Dermis lymphatic vessel endothelial cell (primary cell): ENCODE measurements at places on chromosomes 3 and 15. TPM values are rescaled to one million over a fixed set of nuclear protein-coding genes. Genes with fewer than 3 reads are reported as not detected.

The GCHFR gene
- total RNA-seq = 4.3 and 11.7 TPM in 2 replicates

The CAMP gene
- total RNA-seq = not detected in 2 replicates

The PSTPIP1 gene
- not detected in 2 replicates for total RNA-seq

The SLC24A5 gene
- not detected in 2 replicates for total RNA-seq

The GPR15 gene
- total RNA-seq = not detected in 2 replicates

The BCHE gene
- 18.2 and 36.1 TPM in 2 replicates for total RNA-seq

The PLSCR5 gene
- total RNA-seq = not detected in 2 replicates

The EPHB1 gene
- total RNA-seq = 1.6 and 2.1 TPM in 2 replicates

The UNC45A gene
- total RNA-seq = 94.6 and 109 TPM in 2 replicates

The SGO1 gene
- 1.2 TPM in 2 replicates for total RNA-seq

The ZNF639 gene
- total RNA-seq = 34.7 and 44.2 TPM in 2 replicates

The EPHA6 gene
- under 0.01 TPM in 1 of 2 replicates, not detected in the other for total RNA-seq

The NGLY1 gene
- 22.4 and 30.5 TPM in 2 replicates for total RNA-seq

The CEMIP gene
- under 0.01 and 0.17 TPM in 2 replicates for total RNA-seq

The TRH gene
- total RNA-seq = not detected in 2 replicates

The DHX36 gene
- total RNA-seq = 22.8 and 36.9 TPM in 2 replicates

The CMTM6 gene
- 115 and 118 TPM in 2 replicates for total RNA-seq

The OSTN gene
- total RNA-seq = not detected in 2 replicates

The TMEM212 gene
- not detected in 2 replicates for total RNA-seq

The CHL1 gene
- total RNA-seq = not detected in 2 replicates

The MUSTN1 gene
- 0.11 TPM in 1 of 2 replicates, not detected in the other for total RNA-seq

The STAC gene
- 0.22 and 0.52 TPM in 2 replicates for total RNA-seq

The ADAMTS7 gene
- total RNA-seq = 3.4 and 6.6 TPM in 2 replicates

The MDFIC2 gene
- total RNA-seq = not detected in 2 replicates

The ARPIN gene
- 10.6 and 12.4 TPM in 2 replicates for total RNA-seq

The TIPIN gene
- 4.3 and 7.6 TPM in 2 replicates for total RNA-seq

The MYZAP gene
- total RNA-seq = 81.3 and 99.6 TPM in 2 replicates

The CMSS1 gene
- 6.2 and 11.4 TPM in 2 replicates for total RNA-seq

The NOX5 gene
- under 0.01 and 0.09 TPM in 2 replicates for total RNA-seq

The LRRC31 gene
- total RNA-seq = not detected in 2 replicates

The FAM81A gene
- under 0.01 and 0.09 TPM in 2 replicates for total RNA-seq

The GOLGA8M gene
- total RNA-seq = 1.2 and 4.4 TPM in 2 replicates

The ADAMTSL3 gene
- 25.6 and 28.8 TPM in 2 replicates for total RNA-seq

The CCRL2 gene
- 0.22 and 0.26 TPM in 2 replicates for total RNA-seq

The XYLB gene
- 0.98 and 2.1 TPM in 2 replicates for total RNA-seq

The OIP5 gene
- 1.4 TPM in 2 replicates for total RNA-seq

The C3orf49 gene
- not detected in 2 replicates for total RNA-seq

The CD200 gene
- 4.7 and 6.7 TPM in 2 replicates for total RNA-seq

The CNOT10 gene
- total RNA-seq = 18.2 and 26.0 TPM in 2 replicates

The C15orf62 gene
- total RNA-seq = under 0.01 and 0.11 TPM in 2 replicates
